ENCODE measurements at places on chromosomes 1 and 21. TPM values are rescaled to one million over a fixed set of nuclear protein-coding genes. Genes with fewer than 3 reads are reported as not detected.

TSPAN1 gene
- 69.8 TPM for polyA plus RNA-seq

DENND2D gene
- 14.3 TPM for polyA plus RNA-seq

GRHL3 gene
- 6.9 TPM for polyA plus RNA-seq

GRCh38 chr1:59244891-59245290, 52.0 kb upstream of the FGGY start:
- no peak for DNase-seq

- DNase-seq: no peak
Measured at GRCh38 chr1:184270556-184270955, 116.3 kb upstream of the C1orf21 start.

All from hepatocyte (in vitro differentiated cells).